Stimulated activated memory B cell treated with anti-CD40 and anti-IgM and Interleukin-4, amounts not matched to agents 10 μg/mL and 1 μg/mL and 100 μg/mL, for 72 hours (primary cell): ENCODE measurements at places on chromosomes 11 and 22.

- H3K4me3 ChIP-seq = no peak within 1 kb of the TSS
- no peak within 1 kb of the TSS for H3K27ac ChIP-seq
- no peaks in the 10 kb centered on the region for H3K36me3 ChIP-seq
- H3K27me3 ChIP-seq = peaks cover 75% of the 10 kb centered on the region
- H3K4me1 ChIP-seq = no peaks in the 10 kb centered on the region
- ATAC-seq = no peak
Observed at GRCh38 chr11:128942817-128943427, at the start of gene TP53AIP1. Gene TP53AIP1, minus strand, starts transcription at chr11:128942871. Its CDS starts 5,053 bp downstream, at chr11:128937818.

DNA sequence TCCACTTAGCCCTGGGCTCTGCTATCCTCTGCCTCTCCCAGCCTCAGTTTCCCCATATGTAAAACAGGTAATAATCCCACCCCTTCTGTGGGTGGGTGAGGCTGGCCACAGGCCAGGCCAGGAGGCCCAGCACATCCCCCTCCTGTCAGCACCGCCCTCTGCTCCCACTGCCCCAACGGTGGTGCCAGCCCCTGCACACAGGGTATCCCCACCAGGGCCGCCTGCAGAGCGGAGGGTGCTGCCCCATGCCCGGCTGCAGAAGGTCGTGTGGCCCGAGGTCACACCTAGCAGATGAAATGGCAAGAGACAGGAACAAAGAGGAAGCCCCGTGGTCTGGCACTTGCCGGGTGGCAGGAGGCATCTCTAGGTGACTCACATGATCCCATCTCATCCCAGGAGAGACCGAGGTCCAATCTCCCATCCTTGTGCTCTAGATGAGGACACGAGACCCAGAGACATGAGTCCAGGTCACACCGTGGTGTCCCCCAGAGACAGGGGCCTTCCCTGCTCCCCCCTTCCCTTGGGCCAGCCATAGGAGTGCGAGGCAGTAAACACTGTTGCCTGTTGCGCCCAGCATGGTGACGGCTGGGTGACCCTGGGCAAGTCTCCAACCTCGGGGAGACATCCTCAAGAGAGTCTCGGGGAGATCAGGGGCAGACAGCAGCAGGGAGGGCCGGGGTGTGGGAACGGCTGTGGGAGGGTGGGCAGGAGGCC, 27.2 kb upstream of the PPARA start:
- H3K27me3 ChIP-seq = peaks cover 8% of the 10 kb centered on the region
- no peaks in the 10 kb centered on the region for H3K4me1 ChIP-seq
- H3K27ac ChIP-seq = no peak overlapping the region
- no peaks in the 10 kb centered on the region for H3K36me3 ChIP-seq
- no peak overlapping the region for H3K4me3 ChIP-seq

DNA sequence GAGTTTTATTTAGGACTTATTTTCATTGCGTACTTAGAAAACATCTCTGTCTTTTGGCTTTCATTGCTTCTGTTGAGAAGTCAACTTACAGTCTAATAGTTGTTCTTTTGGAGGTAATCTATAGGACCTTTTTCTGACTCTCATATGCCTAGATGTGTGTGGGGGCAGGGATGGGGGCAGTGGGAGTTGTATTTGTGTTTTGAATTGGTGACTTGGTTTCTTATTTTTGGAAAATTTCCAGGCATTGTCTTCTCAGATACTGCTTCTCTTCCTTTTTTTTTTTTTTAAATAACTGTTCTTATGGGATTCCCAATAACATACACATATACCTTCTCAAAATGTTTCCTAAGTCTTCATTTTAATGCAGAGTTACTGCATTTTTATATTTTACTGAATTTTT, 58.0 kb downstream of the FAR1 start:
- no peak overlapping the region for H3K4me3 ChIP-seq
- no peaks in the 10 kb centered on the region for H3K4me1 ChIP-seq
- H3K27ac ChIP-seq = no peak overlapping the region
- H3K36me3 ChIP-seq = peaks cover 51% of the 10 kb centered on the region
- no peaks in the 10 kb centered on the region for H3K27me3 ChIP-seq

DNA sequence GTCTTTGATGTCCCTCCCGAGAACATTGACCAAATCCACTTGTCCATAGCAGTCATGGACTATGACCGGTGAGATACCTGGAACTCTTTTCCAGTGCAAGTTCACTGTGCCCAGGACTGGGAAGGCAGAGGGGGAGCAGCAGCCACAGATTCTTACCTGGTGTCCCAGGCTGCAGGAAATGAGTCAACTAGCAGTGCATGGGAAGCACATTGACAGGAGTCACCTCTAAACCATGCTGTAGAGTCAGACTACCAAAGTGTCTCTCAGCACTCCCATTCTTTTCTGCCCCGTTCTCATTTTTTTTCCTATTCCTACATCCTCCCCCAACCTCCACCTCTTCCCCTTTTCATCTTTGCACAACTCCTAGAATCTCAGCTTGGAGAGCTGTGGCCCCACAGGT, 67.2 kb upstream of the OLFML1 start:
- peaks cover 4% of the 10 kb centered on the region for H3K36me3 ChIP-seq
- ATAC-seq = no peak
- H3K4me1 ChIP-seq = peaks cover 9% of the 10 kb centered on the region
- H3K27me3 ChIP-seq = peaks cover 24% of the 10 kb centered on the region

DNA sequence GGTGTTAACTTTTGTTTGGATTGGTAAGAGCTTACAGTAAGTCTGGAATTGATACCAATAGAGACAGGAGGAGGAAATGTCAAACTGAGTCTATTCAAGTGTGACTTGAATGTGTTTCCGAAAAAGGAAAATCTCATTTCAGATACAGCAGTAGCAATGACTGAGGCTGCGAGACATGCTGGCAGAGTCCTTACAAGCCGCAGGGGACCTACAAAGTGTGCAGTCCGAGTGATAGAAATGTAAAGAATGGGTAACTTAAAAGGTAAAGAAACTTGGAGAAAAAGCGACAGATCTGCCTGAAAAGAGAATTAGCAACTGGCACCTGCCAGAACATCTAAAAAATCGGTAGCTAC, 444 bp downstream of the CWF19L2 start:
- no peaks in the 10 kb centered on the region for H3K27me3 ChIP-seq
- H3K4me1 ChIP-seq = peaks cover 33% of the 10 kb centered on the region
- peak overlapping the region; percentile 88 for H3K4me3 ChIP-seq
- peak; percentile 55 for ATAC-seq
- peak overlapping the region; percentile 89 for H3K27ac ChIP-seq

DNA sequence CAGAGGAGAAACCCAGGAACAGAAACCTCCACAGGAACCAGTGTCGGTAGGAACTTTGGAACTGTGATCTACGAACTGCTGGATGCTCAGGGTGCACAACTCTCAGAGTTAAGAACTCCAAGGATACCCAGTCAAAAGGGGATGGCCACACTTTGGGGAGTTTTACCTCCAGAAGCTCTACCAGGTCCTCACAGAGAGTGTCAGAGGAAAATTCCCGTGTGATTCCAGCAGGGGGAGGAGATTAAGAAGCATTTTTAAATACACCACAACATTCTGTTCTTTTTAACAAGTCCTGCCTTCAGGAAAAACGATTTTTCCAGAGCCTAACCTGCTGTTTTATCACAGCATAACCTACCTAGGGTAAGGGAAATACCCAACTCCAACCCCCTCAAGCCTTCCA, 104.0 kb downstream of the SOX6 start:
- no peaks in the 10 kb centered on the region for H3K36me3 ChIP-seq
- no peaks in the 10 kb centered on the region for H3K4me1 ChIP-seq
- H3K27ac ChIP-seq = no peak overlapping the region
- ATAC-seq = no peak
- H3K27me3 ChIP-seq = no peaks in the 10 kb centered on the region

DNA sequence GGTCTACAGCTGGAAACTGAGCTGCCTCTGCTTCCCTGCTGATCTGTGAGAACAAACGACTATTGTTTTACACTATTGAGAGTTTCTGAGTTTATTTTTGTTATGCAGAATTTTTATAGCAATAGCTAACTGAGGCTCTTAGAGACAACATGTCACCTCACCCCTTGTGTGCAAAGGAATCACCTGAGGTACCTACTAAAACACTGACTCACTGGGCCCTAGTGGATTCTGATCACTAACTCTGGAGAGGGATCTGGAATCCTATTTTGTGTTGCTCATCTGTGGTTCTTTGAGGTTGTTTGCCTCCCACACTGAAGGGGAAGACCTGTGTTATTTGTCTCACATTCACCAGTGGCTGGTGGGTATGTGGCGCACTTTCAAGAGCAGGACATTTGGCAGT, 13.4 kb upstream of the B3GAT1 start:
- H3K27ac ChIP-seq = no peak overlapping the region
- ATAC-seq = no peak
- peaks cover 44% of the 10 kb centered on the region for H3K27me3 ChIP-seq
- no peak overlapping the region for H3K4me3 ChIP-seq

- no peak for ATAC-seq
- no peaks in the 10 kb centered on the region for H3K27me3 ChIP-seq
- no peaks in the 10 kb centered on the region for H3K4me1 ChIP-seq
- peaks cover 7% of the 10 kb centered on the region for H3K36me3 ChIP-seq
- no peak overlapping the region for H3K27ac ChIP-seq
- H3K4me3 ChIP-seq = no peak overlapping the region
Observed at GRCh38 chr11:32990481-32990880, 25.2 kb upstream of the DEPDC7 start.

DNA sequence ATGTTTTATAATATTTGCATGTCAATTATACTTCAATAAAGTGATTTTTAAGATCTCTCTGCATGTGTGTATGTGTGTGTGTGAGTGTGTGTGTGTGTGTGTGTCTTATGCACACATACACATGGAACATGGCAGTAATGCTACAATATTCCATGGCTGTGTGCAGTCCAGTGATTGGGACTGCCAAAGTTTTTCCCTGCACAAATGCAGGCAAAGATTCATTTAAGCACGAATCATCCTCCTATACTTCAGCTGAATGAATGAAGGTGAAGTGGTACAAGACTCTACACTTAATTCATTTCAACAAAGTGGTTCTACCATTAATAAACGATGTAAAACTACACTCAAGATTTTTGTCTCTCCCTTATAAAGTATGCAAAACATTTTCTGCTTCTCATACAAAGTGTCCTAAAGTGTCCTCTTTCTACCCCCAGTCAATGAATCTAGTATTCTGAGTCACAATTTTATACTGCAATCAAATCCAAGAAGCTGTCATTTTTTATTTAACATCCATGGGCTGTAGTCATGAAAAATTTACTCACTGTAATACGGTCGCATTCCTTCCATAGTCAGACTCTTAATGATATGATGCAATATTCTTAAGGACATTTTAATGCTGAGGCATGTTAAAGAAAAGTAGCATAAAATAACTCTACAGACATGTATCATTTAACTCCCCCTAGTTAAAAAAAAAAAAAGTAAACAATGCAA, 132.4 kb downstream of the TTC28 start:
- H3K4me1 ChIP-seq = no peaks in the 10 kb centered on the region
- no peak overlapping the region for H3K27ac ChIP-seq
- no peaks in the 10 kb centered on the region for H3K36me3 ChIP-seq
- peaks cover 13% of the 10 kb centered on the region for H3K27me3 ChIP-seq
- no peak for ATAC-seq

DNA sequence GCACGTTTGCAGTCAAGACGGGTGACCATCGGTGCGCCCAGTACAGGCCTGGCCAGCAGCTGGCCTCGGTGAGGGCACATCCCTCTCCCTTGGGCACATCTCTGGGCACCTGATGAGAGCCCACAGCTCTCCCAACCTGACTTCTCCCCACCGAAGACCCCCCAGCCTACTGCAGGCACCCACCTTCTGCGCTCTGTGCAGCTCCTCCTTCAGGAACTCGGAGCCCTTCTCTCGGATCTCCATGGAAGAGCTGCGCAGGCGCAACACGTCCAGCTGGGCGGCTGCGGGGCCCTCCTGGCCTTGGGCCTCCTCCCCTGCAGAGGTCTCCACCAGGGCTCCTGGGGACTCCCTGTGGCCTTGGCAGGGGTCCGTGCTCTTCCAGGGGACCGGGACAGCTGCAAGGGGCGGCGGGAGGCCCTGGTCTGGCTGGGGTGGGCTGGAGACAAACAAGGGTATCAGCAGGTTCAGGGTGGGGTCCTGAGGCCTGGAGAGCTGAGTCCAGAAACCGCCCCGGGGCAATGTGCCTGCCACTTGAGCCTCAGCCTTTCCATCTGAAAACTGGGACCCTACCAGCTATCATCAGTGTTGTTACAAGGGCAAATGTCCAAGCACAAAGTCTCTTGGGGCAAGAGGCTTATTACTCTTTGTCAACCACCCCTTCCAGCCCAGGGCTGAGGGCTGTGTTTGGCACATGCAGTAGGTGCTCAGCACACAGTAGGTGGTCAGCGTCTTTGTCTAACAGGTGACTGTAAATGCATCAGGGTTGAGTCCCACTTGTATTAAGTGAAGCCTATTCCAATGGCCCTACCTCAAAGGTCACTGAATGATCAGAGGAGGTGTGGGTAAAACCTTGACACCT, 9.3 kb downstream of the RAB3IL1 start:
- no peak for ATAC-seq
- H3K36me3 ChIP-seq = no peaks in the 10 kb centered on the region
- H3K4me3 ChIP-seq = no peak overlapping the region
- H3K27me3 ChIP-seq = peaks cover 19% of the 10 kb centered on the region
- peaks cover 9% of the 10 kb centered on the region for H3K4me1 ChIP-seq
- no peak overlapping the region for H3K27ac ChIP-seq

- peaks cover 7% of the 10 kb centered on the region for H3K27me3 ChIP-seq
- no peak overlapping the region for H3K4me3 ChIP-seq
- no peaks in the 10 kb centered on the region for H3K36me3 ChIP-seq
- no peak for ATAC-seq
- no peaks in the 10 kb centered on the region for H3K4me1 ChIP-seq
Observed at GRCh38 chr22:35863432-35863831, 145.8 kb downstream of the APOL5 start.

GRCh38 chr22:20401376-20402014, 7.5 kb downstream of the ZNF74 start:
- no peaks in the 10 kb centered on the region for H3K27me3 ChIP-seq
- no peak overlapping the region for H3K27ac ChIP-seq
- ATAC-seq = no peak
- H3K4me1 ChIP-seq = peaks cover 14% of the 10 kb centered on the region

DNA sequence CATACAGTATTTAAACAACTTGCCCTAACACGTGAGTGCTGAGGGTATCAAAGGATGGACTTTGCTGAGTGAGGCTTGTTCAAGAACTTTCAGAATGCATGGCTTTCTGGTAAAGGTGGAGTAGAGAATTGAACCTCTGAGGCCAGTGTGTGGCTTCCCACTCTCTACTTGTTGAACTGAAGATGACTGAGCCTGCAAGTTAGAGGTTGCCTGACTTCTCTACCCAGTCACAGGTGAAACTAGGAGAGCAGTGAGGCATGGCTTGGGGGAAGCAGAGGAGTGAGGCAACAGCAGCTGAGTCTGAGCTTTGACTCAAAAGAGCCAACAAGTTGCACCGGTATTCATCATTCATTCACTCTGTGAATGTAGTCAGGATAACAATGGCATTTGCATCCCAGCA, 256.4 kb upstream of the SESN3 start:
- H3K4me3 ChIP-seq = no peak overlapping the region
- ATAC-seq = peak; percentile 100
- H3K27ac ChIP-seq = peak overlapping the region; percentile 89
- no peaks in the 10 kb centered on the region for H3K27me3 ChIP-seq

GRCh38 chr11:86513746-86514373, 139.2 kb downstream of the CCDC81 start:
- no peaks in the 10 kb centered on the region for H3K36me3 ChIP-seq
- peaks cover 9% of the 10 kb centered on the region for H3K4me1 ChIP-seq
- H3K27me3 ChIP-seq = no peaks in the 10 kb centered on the region
- peak overlapping the region; percentile 63 for H3K27ac ChIP-seq
